NCI-H1436 treated with DMSO at 0.1 percent for 48 hours (cell line): ENCODE measurements at places on chromosomes 4 and X.

- DNase-seq, result no peak
Observed at GRCh38 chrX:13658602-13659001, 5.7 kb downstream of the TCEANC start.

GRCh38 chrX:150364347-150365050, 1.4 kb downstream of the MAMLD1 start:
- no peak for DNase-seq

GRCh38 chr4:26213317-26213716, 107.5 kb upstream of the RBPJ start:
- DNase-seq, result no peak

DNA sequence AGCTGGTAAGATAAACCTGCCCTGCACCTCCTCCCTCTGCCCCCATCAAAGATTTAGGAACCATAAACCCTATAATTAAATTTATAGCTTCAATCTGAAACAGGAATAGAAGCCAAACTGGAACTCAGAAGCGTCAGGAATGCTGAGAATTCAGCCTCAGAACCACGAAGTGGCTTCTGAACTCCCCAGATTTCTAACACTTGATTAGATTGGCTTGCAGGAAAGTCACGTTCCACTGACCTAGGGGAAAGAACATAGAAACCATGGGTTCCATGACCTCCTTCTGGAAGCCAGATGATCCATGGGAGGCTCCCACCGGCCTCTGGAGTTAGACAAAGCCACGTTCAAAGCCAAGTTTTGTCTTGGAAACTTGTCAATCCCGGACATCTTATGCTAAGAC, 356.5 kb downstream of the MID1IP1 start:
- DNase-seq, result no peak

- no peak for DNase-seq
Observed at GRCh38 chrX:29274517-29274916, 687.3 kb downstream of the IL1RAPL1 start.

DNA sequence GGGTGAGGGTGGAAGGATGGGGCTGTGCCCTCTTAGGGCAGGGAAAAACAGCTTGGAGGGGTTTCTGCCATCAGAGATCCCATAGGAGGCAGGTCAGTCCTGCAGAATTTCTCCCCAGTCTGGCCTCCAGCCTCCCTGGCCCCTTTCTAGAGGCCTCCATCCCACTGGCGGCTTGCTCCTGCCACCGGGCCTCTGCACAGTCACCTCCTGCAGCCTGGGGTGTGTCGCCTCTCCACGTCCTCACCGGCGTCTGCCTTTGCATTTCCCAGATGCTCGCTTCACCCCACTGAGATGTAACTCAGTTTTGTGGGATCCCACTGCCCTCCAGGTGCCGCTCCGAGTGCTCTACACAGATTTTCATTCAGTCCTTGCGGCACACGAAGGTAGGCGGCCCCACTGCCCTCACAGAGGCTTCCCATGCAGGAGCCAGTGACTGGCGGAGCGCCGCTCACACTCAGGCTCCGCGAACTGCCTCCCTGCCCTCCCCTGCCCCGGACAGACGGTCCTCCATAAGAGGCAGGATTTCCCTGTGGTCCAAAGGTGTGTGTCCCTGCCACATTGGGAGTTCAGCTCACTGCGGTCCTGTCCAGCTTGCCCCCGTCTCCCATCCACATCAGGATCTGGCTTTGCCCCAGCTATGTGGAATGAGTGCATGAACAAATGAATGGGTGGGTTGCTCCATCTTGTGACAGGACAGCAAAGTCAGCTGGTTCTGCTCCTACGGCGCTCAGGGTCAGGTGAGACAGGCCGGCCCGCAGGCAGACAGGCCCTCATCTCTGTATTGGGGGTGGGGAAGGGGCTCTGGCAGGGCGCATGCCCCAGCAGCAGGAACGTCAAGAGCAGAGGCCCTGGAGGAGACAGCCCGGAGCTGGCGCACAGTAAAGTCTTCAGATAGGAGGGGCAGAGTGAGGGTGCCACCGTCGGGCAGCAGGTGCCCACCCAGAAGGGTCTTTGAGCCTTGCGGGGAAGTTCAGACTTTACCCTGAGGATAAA, 2.7 kb upstream of the TMEM271 start:
- DNase-seq, result no peak

DNA sequence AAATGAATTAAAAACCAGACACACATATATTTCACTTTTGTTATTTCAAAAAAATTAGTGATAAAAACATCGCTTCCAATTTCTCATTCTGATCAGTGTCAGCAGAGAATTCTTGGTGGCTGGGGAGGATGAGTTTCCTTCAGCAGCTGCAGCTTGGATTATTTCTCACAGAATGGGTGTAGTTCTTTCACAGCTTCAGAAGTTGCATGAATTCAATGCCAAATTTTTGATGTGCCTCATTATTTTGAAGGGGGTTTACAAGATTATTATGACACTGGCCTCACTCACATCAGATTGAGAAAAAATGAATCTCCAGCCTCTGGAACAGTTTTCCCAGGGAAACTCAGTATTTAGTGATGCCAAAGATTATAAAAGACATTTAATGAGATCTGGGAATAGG, 184.9 kb upstream of the WDFY3 start:
- DNase-seq, result no peak

DNA sequence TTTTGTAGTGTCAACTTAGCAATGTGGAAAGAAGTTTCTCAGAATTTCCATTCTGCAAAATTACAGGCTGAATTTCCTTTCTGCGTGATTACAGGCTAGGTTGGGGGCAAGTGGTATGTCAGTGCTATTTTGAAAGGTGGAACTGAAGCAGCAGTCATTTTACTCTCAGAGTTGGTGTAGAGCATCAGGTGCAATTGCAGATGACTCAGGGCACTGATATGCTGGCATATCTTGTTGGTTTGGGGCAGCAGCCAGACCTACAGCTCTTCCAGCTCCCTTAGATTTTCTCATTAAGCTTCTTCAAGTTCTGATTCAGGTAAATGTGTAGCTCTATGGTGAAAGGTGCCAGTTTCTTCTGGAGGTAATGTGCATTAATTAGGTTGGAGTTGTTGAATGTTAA, 930.7 kb upstream of the PCDH10 start:
- no peak for DNase-seq
